ENCODE measurements at places on chromosomes 12 and 14.
A peak's percentile ranks its signal among the peaks of the same experiment; 100 is the strongest.

GRCh38 chr14:63517354-63517753, 25.8 kb downstream of the PPP2R5E start:
- no peak for DNase-seq

DNA sequence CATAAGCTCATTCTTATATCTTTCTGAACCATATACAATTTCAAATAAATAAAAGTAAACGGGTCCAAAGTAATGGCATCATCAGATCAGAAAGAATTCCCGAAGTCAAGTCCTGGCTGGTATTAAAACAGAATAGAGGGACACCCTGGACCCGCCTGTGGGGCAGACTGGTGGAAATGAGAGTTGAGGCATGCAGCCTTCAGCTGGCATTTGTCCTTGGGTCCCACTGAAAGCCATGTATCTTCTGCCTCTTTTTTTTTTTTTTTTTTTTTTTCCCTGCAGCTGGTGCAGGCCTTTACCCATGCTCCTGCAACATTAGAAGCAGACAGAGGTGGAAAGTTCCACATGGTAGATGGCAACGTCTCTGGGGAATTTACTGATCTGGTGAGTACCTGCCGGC, 9.9 kb downstream of the AHSA1 start:
- no peak for DNase-seq

DNA sequence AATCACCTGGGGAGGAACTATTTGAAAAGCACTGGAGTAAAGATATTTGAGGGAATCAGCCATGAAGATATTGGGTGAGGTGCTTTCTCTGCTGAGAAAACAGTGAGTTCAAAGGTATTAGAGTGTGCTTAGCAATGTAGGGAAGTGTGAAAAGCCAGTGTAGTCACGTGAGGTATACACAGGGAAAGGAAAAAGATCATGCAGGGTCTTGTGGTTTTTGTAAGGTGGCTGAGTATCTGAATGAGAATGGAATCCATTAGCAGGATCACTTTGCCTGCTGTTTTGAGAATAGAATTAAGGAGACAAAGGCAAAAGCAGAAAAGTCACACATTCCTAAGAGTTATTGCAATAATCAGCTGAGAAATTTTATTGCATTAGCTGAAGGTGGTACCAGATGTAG, 193.0 kb downstream of the PIK3C2G start:
- no peak for DNase-seq

GRCh38 chr14:59189091-59189785, 771 bp downstream of the DAAM1 start:
- peak; percentile 57 for DNase-seq

DNA sequence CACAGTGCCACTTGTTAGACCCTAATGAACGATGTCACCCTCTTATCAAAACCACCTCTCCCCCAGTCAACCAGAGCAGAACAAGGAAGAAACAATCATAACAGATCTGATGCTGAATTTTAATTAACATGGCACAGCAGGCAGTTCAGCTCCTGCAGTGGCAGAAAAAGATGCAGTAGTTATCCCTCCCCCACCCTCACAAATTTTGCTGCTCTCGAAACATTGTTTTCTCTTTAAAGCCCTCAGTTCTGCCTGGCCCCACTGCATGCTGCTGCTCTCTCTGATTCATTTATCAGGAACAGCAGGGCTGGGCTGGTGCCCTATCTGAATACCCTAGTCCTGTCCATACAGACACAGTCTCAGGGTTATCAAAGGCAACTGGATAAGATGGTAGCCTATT, 12.2 kb downstream of the CCDC175 start:
- DNase-seq = no peak

DNA sequence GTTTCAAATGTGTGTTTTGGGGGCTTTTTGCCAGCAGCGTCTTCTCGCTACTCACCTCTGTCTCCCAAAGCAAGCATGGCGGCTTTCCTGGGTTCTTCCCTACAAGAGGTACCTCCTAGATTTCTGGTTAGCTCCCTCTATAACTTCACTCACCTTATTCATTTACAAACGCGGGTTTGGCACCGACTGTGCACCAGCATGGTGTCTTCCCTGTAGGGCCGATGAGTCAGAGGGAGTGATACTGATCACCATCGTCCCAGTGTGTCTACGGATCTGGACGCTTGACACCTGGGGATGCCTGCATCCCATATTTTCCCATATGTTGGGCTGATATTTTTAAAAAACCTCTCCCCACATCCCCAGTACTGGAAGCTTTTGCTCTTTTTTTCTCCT, 8.0 kb upstream of the SERPINA12 start:
- no peak for DNase-seq

DNA sequence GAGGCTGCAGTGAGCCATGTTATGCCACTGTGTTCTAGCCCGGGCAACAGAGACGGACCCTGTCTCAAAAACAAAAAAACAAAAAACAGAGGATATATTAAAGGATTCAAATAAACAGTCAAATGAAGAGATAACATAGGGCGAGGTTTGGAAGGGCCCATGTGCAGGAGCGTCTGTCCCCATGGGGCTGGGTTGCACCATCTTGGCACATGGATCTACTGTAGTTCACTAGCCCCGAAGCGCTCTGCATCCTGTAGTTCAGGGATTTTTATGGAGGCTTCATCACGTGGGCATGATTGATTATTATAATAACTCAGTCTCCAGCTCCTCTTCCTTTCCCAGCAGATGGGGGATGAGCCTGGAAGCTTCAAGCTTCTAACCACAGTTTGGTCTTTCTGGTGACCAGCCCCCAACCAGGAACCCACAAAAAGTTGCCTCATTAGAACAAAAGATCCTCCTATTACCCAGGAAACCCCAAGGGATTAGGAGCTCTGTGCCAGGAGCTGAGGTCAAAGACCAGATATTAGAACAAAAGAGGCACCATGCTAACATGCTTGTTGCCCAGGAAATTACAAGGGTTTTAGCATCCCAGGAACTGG, 59.9 kb downstream of the HCAR2 start:
- DNase-seq = peak; percentile 65

- DNase-seq = no peak
These were observed 96.0 kb downstream of the RASSF9 start for GRCh38 chr12:85740186-85740585.

DNA sequence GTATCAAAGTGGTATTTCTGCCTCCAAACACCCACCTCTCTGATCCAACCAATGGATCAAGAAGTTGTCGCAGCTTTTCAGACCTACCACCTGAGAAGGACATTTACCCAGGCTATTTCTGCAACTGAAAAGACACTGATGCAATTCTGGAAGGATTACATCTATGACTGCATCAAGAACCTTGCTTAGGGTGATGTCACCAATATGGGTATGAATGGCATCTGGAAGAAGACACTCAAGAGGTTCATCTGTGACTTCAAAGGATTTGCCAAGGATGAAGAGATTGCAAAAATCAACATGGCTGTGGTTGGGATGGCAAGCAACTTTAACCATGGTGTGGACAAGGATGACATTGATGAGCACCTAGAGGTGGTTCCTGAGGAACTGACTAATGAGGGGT, 154.2 kb downstream of the PCNX1 start:
- DNase-seq = no peak

DNA sequence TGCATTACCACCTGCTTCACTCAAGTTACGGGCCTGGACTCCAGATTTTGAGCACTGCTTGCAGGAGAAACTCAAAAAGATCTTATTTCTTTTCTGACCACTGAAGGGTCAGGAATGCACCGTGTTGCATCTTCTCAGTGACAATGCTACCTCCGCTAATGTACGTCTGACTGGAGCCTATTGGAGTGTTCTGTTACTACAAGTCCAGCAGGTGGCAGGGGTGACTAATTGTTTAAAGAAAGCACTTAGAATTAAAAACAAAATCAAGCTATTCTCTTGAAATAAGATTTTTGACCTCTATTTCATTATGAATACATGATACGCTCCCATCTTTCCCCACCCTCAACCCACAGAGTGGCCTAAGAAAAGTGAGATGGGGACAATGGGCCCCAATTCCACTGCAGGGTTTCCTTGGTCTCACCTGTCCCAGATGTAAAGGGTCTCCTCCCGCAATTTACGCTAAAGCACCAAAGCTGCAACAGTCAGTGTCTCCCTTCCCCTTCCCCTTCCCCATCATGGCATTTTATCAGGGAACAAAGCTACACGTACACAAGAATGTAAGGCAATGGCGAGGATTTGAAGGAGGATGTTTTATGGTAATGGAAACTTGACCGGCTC, 2.2 kb downstream of the TBPL2 start:
- peak; percentile 49 for DNase-seq

GRCh38 chr12:102376181-102376747, 104.1 kb downstream of the IGF1 start:
- no peak for DNase-seq

DNA sequence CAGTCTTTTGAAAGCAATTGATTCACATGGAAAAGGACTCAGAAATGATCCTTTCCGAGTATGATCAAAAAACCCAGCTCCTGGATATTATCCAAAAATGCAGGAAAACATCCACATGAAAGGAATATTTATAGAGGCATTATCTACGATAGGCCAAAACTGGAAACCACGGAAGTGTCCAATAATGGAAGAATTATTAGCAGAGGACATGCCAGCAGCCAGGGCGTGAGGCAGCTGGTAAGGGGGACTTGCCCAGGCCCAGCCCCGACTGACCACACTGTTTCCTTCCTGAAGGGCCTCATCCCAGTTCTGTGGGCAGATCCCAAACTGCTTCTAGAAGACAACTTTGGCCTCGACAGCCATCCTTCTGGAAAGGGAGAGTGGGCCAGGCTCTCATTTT, 20.5 kb downstream of the ACTN1 start:
- DNase-seq = no peak

DNA sequence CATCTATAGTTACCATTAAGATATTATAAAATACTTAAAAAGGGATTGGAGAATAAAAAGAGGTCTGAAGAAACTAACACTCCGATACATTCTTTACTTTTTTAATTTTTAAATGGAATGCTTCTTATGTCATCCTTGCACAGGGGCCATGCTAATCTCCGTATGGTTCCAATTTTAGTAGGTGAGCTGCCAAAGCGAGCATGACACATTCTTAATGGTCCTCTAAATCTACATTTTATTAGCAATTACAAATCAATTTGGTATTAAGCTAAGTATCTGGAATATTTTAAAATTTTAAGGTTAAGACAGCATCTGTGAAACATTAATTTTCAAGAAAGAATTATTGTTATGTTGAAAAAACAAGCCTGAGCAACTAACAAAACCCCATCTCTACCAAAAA, 6.2 kb upstream of the ARID4A start:
- no peak for DNase-seq

DNA sequence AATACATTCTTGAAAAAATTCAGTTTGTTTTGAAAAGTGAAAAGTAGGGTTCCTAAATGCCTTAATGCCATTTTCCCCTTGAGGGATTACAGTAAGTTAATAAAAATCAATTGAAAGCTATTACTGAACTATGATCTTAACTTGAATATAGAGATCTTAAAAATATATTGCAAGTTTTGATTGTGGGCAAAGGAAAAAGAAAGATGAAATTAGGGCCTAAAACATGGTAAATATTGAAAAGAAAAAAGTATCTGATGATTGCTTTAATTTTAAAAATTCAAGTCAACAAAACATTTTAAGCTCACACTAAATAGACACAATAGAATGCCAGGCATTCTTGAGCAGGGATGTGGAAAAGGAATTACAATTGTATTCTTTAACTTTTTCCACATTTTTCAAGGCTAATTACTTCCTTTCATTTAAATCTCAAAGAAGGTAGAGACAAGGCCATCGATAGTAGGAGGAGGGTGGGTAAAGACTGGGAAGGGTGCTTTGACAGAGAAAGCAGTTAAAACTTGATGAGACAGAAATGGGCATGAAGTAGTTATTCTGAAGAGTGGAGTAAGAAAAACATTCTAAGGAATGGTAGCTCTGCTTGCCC, 294.4 kb downstream of the NELL2 start:
- DNase-seq = no peak

DNA sequence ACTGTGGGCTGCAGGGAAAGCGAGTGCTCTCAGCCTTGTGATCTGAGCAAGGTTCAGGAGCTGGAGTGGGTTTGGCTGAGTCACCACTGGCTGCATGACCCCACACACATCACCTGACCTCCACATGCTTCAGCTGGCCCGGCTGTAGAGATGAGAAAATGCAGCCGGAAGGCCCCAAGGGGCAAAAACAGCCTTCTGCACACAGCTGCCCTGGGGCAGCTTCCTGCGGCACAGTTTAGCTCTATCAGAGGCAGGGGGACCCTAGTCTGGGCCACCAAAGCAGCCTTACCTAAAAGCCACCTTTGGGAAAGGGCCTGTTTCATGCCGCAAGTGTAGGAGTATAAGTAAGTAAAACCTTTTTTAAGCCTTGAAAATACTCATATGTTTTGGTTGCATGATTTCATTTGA, 123.3 kb downstream of the SSPN start:
- peak; percentile 87 for DNase-seq

Data from NB4 (cell line).